ENCODE measurements at places on chromosomes 6 and 20. TPM values are rescaled to one million over a fixed set of nuclear protein-coding genes. Genes with fewer than 3 reads are reported as not detected.

GRCh38 chr20:51122931-51123658, 100.2 kb upstream of the KCNG1 start:
- DNase-seq: no peak

DNA sequence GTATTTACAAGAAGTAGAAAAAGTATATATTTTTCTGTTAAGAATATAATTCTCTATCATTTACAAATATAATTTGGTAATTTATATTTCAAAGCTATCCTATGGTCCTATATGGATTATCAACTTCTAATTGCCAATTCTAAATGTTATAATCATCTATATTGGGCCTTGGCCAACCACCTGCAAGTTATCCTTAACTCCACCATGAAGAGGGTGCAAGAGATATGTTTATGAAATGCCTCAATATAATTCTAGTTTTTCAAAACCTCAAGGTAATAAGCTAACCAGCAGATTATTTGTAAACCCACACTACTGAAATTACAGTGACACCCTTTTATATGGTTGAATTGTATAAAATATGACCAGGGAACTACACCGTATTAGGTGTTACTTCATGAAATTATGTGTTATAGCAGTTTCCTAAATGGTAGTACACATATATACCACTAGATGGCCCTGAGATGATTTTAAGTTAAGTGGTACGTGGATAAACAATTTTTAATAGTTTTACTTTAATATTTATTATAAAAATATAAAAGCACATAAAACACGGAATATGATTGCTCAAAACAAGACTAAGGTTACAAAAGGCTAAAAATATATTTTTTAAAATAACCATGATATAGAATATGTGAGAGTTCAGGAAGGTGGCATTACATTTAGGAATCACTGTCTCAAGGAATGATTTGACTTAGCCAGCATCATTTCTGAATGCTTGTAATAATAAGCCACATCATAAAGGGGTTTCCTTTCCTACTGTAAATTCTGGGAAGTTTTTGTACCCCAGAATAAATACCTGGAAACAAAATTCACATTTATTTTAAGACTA, 9.8 kb upstream of the PNISR start:
- DNase-seq: no peak

LGSN gene
- not detected for total RNA-seq

RAB44 gene
- 0.05 TPM for total RNA-seq

All from left cardiac atrium (tissue), 4 donors.